Kasumi-1 (cell line): ENCODE measurements at places on chromosomes 2 and 18.

GRCh38 chr2:10502803-10503107 lies 54.6 kb upstream of the ODC1 start:
- DNase-seq, result no peak

GRCh38 chr18:46677611-46678010 lies 20.6 kb upstream of the LOXHD1 start:
- no peak for DNase-seq

GRCh38 chr2:36572054-36572718 lies 25.8 kb downstream of the FEZ2 start:
- no peak for DNase-seq

GRCh38 chr2:37377187-37377532 lies 32.7 kb downstream of the QPCT start:
- DNase-seq, result no peak

- no peak for DNase-seq
These were observed 46.4 kb upstream of the SIX3 start for GRCh38 chr2:44895061-44895460.

DNA sequence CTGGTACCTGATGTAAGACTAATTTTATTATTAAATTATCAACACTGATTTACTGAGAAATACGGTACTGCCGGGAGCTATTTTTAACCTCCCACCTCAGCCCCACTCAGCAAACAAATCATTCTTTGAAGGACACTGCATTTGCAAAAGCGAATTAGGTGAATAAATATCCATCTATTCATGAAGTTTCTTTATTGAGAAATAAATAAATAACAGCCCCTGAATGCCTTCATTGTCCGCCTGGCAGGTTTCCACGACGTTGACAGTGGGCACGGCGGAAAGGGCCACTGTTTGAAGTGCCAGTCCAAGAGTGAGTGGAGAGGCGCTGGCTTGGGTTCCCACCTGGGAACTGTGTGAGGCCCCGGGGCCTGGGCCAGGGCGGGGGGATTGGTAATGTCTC lies 15.7 kb downstream of the C1QL2 start:
- DNase-seq, result no peak

GRCh38 chr2:23073056-23073455 lies 311.9 kb upstream of the KLHL29 start:
- DNase-seq, result no peak

GRCh38 chr2:110768591-110768990 lies 36.2 kb downstream of the ACOXL start:
- DNase-seq, result no peak
